ENCODE measurements at places on chromosomes 1 and 21.

- no peak for DNase-seq
Measured at GRCh38 chr1:181986907-181987305, 74.6 kb downstream of the ZNF648 start.

- DNase-seq: no peak
Measured at GRCh38 chr1:4530166-4530785, 124.1 kb upstream of the AJAP1 start.

- no peak for DNase-seq
Measured at GRCh38 chr1:17542645-17543044, 3.1 kb downstream of the ARHGEF10L start.

GRCh38 chr1:201626629-201627275 is 87.8 kb downstream of the NAV1 start:
- DNase-seq: no peak

DNA sequence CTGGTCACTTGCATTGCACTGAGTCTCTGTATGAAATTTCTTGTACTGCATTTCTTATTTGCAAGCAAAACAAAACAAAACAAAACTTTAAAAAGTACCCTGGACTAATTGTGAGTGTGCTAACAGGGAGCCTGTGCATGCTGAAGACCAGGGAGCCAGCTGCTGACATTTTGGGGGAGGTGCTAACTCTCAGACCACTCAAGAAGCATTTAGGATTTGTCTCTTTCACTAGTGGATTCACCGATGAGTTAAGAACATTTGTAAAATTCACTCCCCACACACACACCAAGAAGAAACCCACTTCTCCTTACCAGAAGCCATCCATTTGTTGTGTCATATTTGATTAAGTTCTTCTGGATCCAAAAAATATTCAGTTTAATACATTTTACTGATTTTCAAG is 95.7 kb upstream of the C1orf105 start:
- DNase-seq: no peak

- DNase-seq: no peak
Measured at GRCh38 chr1:170685166-170685565, 21.2 kb downstream of the PRRX1 start.

GRCh38 chr1:918843-919242 is 4.9 kb upstream of the SAMD11 start:
- no peak for DNase-seq

GRCh38 chr1:21653744-21654100 is 15.4 kb downstream of the RAP1GAP start:
- DNase-seq: no peak

DNA sequence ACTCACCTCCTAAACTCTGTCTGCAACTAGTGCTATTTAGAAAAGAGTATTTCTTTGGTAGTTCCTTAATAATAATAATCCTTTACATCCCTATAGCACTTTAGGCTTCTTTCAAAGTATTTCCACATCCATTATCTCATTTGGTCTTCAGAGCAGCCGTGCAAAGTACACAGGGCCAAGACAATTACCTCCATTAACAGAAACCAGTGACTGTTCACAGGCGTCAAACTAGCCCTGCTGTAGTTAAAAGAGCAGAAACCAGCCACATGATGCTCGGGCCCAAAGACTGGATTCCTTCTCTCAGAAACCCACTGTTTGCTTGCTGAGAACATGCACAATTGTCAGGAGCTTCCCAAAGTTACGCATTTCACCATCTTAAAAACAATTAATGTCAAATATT is 396.0 kb upstream of the DAB1 start:
- no peak for DNase-seq

DNA sequence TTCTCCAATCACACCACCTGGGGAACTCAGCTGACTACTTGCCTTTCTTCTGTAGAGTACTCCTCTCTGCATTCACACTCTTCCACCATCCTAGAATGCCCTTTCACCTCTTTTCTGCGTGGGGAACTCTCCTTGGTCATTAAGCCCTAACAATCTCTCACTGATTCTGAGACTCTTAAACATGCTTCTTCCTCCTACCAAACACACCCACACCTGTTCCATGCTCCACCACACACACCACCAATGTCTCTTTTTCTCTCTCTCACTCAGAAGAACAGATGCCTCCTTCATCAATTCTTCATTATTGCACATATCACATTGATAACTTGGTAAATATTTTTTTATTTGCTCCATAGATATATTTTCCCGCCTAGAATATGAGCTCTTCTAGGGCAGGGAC is 53.6 kb downstream of the WARS2 start:
- DNase-seq: no peak

DNA sequence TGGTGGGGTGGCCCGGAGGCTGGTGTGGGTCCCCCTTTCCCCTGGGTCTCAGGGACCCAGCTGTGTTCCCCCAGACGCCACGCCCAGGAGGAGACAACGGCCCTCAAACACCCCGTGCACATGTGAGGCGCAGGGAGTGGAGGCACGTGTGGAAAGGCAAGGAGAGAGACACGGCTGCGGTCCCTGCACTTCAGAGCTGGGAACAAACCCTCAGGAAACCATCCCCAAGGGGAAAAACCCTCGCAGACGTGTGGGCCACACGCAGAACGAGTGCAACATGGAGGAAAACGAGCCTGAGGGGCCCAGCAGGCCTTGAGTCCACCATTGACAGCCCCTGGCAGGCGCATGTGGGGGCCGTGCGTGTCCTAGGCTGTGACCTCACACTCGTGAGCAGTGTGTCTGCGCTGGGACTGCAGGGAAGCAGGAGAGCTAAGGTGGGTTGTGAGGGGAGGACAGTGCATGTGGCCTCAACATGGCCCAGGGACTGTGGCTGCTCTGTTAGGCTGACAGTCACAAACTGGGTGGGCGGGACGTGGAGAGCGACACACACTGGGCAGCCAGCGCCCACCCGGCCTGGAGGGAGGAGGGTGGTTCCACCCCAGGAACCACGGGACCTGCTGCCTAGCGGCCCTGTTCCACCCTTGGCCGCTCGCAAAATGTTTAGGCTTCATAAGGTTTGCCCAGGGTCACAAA is 20.0 kb downstream of the ITGB2 start:
- DNase-seq: no peak

- no peak for DNase-seq
Measured at GRCh38 chr21:26557106-26557505, 16.0 kb downstream of the CYYR1 start.

GRCh38 chr21:23890652-23891051 is 1716.6 kb downstream of the MRPL39 start:
- no peak for DNase-seq

GRCh38 chr21:36990508-36991205 is 15.8 kb upstream of the RIPPLY3 start:
- peak; percentile 9 for DNase-seq

DNA sequence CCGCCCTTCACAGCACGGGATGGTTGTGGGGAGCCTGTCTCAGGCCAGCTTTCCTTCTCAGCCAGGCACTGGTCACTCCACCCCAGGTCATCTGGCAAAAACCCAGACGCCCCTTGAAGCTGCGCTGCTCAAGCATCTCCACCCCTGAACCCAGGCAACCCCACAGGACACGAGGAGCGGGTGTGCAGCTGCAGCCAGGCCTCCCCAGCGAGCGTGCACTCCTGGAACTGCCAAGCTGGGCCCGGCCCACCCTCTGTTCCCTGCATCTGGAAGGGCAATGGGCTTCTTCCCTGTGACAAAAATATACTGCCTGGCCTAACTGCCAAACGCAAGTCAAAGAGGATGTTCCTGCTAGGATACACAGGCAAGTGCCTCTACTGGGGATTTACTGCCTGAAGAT is 39.7 kb downstream of the SLC66A1 start:
- no peak for DNase-seq

DNA sequence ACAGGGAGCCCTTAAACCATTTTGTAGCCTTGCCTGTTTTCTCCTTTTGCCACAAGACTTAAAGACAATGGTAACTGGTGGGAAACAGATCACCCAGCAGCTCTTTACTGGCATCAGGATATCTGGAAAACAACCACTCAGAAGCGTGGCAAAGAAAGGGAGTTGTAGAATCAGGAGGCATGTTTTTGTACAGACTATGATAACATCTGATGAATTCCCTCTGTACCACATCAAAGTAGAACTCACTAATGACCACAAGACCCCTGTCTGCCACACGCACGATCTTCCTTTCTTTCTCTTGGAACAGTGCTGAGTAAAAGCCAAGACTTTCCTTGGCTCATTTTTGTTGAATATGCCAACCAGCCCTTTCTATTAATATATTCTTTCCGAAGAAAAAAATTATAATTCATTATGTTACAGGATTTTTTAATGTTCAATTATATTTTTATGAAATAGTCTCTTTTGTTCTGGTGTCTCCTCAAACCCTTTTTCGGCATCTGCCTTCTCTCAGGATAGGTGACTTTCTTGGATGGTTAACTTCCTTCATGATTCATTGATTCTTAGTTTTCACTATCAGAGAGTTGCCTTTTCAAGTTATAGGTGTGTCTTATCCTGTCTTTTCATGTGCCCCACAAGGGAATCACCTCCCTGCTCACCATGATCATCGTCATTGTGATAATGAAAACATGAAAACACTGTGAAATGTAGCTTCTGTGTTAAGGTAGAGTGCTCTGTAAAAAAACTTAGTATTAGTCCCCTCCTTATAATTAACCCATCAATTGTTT is 7.9 kb upstream of the PHGDH start:
- no peak for DNase-seq

- DNase-seq: no peak
Measured at GRCh38 chr1:63643926-63644325, 50.7 kb downstream of the PGM1 start.

Data from CD4-positive, alpha-beta memory T cell (primary cell).